ENCODE measurements at places on chromosomes 3 and 15.

GRCh38 chr3:38453075-38453912, at the start of gene ACVR2B:
ACVR2B (plus strand) TSS chr3:38453890; CDS start chr3:38454323, 433 bp downstream.
- DNase-seq = peak; percentile 93

DNA sequence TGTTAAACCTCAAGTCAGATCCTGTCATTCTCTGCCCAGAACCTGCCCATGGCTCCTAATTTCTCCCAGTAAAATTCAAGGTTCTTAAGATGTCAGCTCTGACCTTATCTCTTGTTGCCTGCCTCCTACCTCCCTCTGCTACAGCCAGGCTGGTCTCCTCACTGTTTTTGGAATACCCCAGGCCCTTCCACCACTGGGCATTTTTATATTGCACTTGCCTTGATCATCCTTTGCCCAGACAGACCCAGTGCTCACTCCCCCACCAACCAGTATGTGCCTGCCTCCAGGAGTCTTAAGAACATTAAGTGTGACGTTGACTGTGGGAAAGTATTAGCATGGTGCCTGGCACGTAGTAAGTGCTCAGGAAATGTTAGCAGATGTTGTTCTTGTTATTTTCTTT, 3.1 kb downstream of the MITF start:
- no peak for DNase-seq

GRCh38 chr3:71247221-71247957, 336.1 kb downstream of the FOXP1 start:
- DNase-seq = peak; percentile 27

DNA sequence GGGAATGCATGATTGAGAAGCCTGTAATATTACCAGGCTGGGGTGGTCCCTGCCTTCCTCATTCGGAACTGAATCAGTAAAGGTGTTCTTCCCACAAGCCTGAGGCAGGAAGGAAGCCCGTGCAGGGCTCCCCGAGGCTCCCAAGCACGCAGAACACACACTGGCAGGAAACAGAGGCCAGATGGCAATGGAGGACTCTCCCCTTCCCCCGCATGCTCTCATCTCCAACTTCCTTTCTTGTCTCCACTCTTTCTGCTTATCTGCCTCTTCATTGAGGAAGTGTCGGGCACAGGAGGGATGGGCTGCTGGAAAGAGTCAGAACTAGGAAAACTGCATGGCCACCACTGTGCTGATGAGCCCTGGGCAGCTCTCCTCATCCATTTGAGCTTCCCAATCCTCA, 123.5 kb downstream of the NUP210 start:
- no peak for DNase-seq

- peak; percentile 51 for DNase-seq
Observed at GRCh38 chr3:43770426-43771103, 79.8 kb downstream of the ABHD5 start.

DNA sequence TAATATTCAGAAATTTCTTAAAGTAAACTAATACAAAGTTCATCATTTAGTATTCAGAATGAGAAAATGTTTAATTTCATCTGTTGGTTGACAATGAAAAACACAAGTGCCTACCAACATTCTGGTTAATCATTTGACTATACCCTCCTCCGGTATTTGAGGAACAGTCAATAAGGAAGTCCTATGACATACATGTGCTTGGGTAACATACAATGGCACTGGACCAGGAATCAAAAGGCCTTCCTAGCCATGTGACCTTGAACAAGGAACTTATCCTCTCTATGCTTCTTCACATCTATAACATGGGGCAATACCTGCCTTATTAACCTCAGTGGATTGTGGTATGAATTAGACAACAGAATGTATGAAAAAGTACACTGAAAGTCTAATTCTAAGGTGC, 65.8 kb downstream of the ZNF280D start:
- DNase-seq = no peak

DNA sequence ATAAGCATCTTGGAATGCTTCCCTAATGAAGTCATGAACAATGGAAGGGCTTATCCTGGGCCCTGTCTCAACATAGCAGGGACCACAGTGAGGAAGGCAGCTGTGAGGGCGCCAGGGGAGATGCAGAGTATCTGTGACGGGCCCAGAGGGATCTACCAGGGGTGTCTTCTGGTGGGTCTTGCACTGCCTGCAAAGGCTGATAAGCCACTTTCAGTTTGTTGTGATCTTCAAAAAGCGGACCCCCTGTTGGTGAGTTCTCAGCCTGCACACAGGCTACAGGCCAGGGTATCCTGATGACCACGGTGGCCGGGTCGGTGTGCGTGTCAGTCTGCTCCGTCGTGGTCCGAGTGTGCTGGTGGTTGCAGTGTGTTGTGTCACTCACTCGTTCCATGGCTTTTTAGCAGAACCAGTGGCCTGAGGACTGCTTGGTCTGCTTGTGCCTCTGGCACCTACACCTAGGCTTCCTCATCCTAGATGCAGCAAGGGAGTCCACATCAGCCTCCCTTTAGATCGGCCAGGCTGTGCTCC, 46.8 kb downstream of the CHDH start:
- DNase-seq = no peak

GRCh38 chr3:196793246-196793645, 53.6 kb downstream of the PAK2 start:
- DNase-seq = peak; percentile 83

DNA sequence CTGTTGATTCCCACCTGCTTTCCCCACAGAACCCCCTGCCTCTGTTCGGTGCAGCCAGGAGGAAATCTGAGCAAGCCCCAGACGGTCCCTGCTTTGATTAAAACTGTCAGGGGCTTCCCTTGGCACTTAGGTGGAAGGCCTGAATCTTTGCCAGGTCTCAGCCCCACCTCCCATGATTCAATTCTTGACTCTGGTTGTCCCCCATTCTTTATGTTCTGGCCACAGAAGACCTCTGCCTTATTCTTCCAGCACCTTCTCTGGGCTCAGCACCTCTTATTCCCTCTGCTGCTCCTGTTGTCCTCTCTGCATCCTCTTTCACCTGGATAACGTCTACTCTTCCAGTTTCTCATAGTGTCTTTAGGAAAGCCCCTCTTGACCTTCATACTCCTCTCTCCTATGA, 349.4 kb downstream of the PTPRG start:
- DNase-seq = no peak

- DNase-seq = peak; percentile 39
Observed at GRCh38 chr15:35514759-35515158, 31.2 kb downstream of the DPH6 start.

DNA sequence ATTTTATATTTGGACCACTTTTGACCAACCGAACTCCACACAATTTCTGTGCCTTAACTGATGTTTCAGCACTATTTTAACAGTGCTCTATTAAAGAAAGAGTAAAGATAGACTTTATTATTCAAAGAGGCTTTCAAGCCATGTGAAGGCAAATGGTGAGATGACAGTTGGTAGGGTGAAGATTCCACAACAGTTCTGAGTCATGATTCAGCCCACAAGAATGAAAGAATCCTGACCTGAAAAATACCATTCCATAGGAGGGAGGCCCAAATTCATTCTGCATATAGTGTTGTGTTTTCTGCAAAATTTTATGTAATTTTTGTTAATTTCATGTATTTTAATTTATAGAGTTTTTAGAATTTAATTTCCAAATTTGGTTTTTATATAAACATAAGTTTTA, 135.6 kb upstream of the STAC start:
- DNase-seq = peak; percentile 20

- peak; percentile 1 for DNase-seq
Observed at GRCh38 chr3:114079761-114080160, 23.2 kb downstream of the QTRT2 start.

GRCh38 chr3:131174752-131175151, 148.1 kb downstream of the NEK11 start:
- DNase-seq = no peak

GRCh38 chr3:196778755-196779154, 39.1 kb downstream of the PAK2 start:
- peak; percentile 73 for DNase-seq

DNA sequence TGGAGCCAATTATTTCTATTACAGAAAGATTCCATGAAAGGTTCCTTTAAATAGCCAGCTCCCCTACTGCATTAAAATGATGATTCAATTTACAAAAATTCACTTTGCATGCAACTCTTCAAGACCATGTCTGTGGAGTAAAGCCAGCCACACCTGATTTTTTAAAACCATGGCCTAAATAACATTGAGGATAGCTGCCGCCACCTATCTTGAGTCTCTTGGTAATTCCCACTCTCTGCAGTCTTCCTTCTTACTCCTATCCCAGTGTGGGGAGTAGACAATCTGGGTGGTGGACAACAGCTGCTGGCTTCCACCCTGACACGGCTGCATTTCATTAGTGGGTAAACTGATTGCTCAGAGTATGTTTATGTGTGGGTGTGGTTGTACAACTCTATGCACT, 10.7 kb downstream of the LRTM1 start:
- peak; percentile 82 for DNase-seq

GRCh38 chr15:46170326-46170725, 535.5 kb downstream of the SQOR start:
- DNase-seq = no peak
